Smooth muscle cell of the pulmonary artery (primary cell): ENCODE measurements at places on chromosomes 13 and 19. TPM values are rescaled to one million over a fixed set of nuclear protein-coding genes. Genes with fewer than 3 reads are reported as not detected.

KCTD12 gene
- 46.5 and 47.1 TPM in 2 replicates for total RNA-seq

FKRP gene
- 26.6 and 32.4 TPM in 2 replicates for total RNA-seq

LRRC4B gene
- total RNA-seq, result 0.26 and 1.2 TPM in 2 replicates

COX7A1 gene
- total RNA-seq, result 13.2 and 34.2 TPM in 2 replicates

PNMA8B gene
- total RNA-seq, result 0.96 and 1.6 TPM in 2 replicates

ZIC5 gene
- not detected in 2 replicates for total RNA-seq

ATP4B gene
- not detected in 2 replicates for total RNA-seq

C5AR2 gene
- 0.07 and 0.17 TPM in 2 replicates for total RNA-seq

SPRY2 gene
- 44.1 and 57.7 TPM in 2 replicates for total RNA-seq

INAFM1 gene
- total RNA-seq, result 3.0 and 3.9 TPM in 2 replicates

SLC25A41 gene
- 0.07 TPM in 1 of 2 replicates, not detected in the other for total RNA-seq

FGF14 gene
- total RNA-seq, result under 0.01 TPM in 1 of 2 replicates, not detected in the other

SIGLEC12 gene
- not detected in 2 replicates for total RNA-seq

NECTIN2 gene
- total RNA-seq, result 85.9 and 97.6 TPM in 2 replicates

NLRP11 gene
- total RNA-seq, result not detected in 2 replicates

MBD3L3 gene
- not detected in 2 replicates for total RNA-seq

ACP4 gene
- not detected in 2 replicates for total RNA-seq

LILRB4 gene
- total RNA-seq, result not detected in 2 replicates

IGFL2 gene
- total RNA-seq, result 0.13 TPM in 1 of 2 replicates, not detected in the other

ZNF780A gene
- 14.1 and 15.1 TPM in 2 replicates for total RNA-seq

CCDC8 gene
- 20.0 and 21.8 TPM in 2 replicates for total RNA-seq

MIER2 gene
- 36.2 and 39.1 TPM in 2 replicates for total RNA-seq

CC2D1A gene
- total RNA-seq, result 12.2 and 15.5 TPM in 2 replicates

SLC10A2 gene
- total RNA-seq, result not detected in 2 replicates

NLRP4 gene
- total RNA-seq, result not detected in 2 replicates

ZNF724 gene
- 2.0 and 2.9 TPM in 2 replicates for total RNA-seq

ZNF491 gene
- 3.0 and 4.4 TPM in 2 replicates for total RNA-seq

CYP2F1 gene
- total RNA-seq, result not detected in 2 replicates

OSCAR gene
- 0.63 and 0.65 TPM in 2 replicates for total RNA-seq

CEACAM16 gene
- not detected in 2 replicates for total RNA-seq

ZNF91 gene
- 16.0 and 16.9 TPM in 2 replicates for total RNA-seq

ZNF296 gene
- total RNA-seq, result 0.07 and 0.17 TPM in 2 replicates

TUBA3C gene
- total RNA-seq, result not detected in 2 replicates

MTUS2 gene
- total RNA-seq, result 0.10 and 0.13 TPM in 2 replicates

ATP7B gene
- total RNA-seq, result 2.7 and 3.5 TPM in 2 replicates

IZUMO1 gene
- total RNA-seq, result 0.07 TPM in 1 of 2 replicates, not detected in the other

ZNF439 gene
- 6.5 and 7.5 TPM in 2 replicates for total RNA-seq
